ENCODE measurements at places on chromosomes 12 and 14.
A peak's percentile ranks its signal among the peaks of the same experiment; 100 is the strongest.

GRCh38 chr14:37707716-37708115 is 112.3 kb downstream of the TTC6 start:
- DNase-seq, result no peak

- DNase-seq, result no peak
These were observed 117.5 kb downstream of the UNC79 start for GRCh38 chr14:93548102-93548843.

DNA sequence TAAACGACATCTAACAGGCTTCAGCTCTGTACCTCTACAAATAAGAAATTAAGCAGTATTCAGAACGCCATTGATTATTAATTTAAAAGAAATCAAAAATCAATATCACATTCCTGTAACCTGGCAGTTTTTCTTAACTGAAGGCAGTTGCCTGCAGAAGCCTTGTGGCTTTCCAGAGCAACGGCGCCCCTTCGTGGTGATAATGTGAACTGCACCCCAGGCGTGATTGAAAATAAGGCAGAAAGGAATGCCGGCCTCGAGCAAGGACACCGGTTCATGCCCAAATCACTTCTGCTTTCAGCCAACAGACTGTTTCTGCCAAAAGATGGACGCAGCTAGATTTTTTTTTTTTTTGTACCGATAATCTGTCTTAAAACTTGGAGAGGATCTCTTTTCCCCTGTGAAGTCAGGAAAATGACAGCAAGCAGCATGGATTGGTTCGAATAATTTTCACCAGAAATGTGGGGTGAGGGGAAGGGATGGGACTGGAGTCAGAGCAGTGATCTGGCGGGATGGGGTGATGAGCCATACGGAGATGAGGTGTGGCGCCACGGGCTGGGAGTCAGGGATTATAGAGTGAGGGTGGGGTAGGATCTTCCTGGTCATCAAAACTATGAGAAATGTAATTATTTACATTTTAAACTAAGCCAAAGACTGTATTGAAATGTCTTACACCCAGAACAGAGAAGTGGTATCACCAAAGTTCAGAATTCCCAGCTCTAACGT is 473.0 kb downstream of the DPF3 start:
- DNase-seq, result peak; percentile 9

GRCh38 chr12:106080791-106081170 is 58.0 kb downstream of the NUAK1 start:
- DNase-seq, result no peak

GRCh38 chr12:116820064-116820656 is 61.1 kb downstream of the HRK start:
- DNase-seq, result no peak

- no peak for DNase-seq
These were observed 83.8 kb downstream of the SLC38A6 start for GRCh38 chr14:61064856-61065255.

DNA sequence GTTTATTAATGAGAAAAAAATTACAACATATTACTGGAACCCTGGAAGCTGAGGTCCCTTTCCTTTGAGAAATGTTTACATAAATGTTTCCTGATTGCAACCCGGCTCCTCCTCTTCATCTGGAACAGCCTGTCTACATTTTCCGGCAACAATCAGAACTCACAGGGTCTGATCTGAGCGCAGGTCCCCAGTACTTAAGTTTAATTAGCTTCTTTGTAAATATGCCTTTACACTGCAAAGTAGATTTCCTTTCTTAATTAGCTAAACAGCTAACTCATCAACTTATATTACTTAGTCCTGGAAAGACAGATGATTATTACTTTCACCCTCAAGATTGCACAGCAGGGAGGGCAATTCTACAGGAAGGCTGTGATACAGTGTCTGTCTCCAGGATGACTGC is 213.0 kb downstream of the MON2 start:
- no peak for DNase-seq

- DNase-seq, result no peak
These were observed 51.0 kb downstream of the PPM1A start for GRCh38 chr14:60300019-60300418.

DNA sequence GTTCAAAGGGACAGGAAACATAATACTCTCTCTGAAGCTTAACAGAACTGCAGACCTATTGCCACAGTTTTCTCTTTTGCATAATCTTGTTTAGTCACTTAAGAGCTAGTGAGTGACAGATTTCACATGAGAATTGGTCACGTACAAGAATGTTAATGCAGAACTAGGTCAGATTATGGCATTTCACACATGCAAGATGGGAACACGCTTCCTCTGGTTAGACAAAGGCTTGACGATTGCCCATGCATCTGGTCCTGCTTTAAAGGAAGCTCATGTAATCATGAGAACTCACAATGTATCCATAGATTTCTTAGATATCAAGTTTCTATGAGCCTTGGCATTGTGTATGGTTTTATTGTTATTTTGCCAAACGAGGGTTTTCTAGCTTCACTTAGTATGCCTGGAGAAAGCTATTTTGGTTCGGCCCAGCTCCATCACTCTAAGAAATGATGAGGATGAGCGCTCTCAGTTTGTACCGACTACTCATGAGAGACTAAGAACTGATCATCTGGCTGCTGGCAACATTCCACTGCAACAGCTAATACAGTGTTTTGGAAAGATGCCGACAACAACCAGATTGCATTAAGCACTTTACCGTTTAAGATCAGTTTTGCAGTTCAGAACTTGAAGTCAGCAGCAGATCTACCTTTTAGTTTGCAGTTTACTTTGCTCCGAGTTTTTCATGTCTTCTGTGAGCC is 380.0 kb downstream of the DIO2 start:
- peak; percentile 36 for DNase-seq

- no peak for DNase-seq
These were observed 14.1 kb downstream of the TNS2 start for GRCh38 chr12:53063708-53064612.

DNA sequence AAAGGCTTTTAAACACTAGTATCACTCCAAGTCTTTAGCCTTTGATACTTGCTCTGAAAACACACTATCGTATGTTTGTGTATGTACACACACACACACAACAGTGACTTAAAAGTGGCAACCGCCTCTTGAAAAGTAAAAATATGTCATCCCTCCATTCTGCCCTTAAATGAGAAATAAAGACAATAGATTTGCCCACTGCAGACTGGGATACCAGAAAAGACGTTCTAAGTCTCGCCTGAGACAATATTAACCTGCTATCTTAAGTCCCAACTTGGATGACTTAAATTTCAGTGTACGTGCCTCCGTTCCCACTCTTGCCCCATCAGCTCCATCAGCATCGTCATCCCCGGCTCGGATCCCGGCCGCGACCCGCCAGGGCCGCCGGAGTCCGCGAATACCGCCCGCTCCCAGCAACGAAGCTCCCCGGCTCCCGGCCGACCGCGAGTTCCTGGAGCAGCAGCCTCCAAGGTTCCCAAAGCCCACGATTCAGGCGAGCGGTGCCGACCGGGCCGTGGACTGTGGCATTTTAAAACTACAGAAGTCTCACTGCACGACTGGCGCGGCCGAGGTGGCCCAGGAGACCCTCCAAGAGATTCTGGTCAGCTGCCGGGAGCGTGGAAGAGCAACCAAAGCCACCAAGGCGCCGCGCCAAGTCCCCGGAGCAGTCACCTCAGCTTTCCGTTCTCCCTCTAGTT is 2.8 kb upstream of the ARID2 start:
- DNase-seq, result no peak

DNA sequence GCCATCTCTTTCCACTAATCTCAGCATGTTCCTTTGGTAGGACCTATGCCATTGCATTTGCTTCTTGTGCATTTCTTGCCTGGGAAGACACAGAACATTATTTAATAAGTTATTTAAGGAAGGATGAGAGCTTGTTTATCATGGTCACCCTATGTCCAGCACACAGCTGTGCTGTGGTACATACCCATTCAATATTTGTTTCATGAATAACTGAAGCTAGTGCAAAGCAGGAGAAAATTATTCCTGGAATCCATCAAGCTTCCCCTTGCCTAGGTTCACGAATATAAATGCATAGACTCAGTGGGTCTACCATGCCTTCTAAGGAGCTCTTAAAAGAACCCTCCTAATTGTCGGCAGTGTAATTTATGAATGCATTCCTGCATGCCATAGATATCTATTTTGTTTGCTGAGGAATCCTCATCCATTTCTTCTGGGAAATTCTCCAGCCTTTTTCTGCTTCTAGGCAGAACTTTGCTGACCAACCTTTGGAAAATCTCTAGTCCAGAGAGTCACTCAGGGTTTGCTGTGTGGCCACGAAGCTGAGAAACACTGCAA is 599.8 kb upstream of the TMEM132C start:
- no peak for DNase-seq

- no peak for DNase-seq
These were observed 5.2 kb downstream of the KRT84 start for GRCh38 chr12:52380271-52380694.

DNA sequence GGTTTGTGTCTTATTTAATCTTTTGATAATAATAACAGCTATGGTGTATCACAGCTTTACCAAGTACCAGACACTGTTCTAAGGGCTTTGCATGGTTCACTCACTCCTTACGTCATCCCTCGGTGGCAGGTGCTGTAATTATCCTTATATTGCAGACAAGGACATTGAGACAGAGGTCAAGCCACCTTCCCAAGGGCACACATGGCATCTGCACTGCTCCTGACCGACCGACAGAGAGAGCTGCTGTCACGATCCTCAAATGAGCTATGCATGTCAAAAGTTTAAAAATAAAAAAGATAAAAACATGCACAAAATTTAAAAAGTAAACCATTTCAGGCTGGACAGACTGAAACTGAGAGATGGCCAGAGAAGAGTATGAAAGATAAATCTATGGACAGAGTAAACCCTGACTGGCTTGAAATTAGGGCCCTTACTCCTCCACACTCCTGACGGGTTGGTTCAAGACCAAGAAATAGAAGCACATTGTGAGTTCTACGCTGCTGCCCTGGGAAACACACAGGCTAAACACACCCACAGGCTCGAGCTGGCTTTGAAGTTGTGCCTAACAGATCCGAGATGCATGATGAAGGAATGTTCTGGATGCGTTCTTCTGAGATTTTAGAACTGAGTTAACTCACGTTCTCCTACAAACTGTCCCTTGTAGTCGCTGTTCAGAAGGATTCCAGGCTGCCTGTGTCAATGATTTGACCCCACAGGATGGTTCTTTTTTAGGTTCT is 268.7 kb downstream of the ZFP36L1 start:
- DNase-seq, result no peak

DNA sequence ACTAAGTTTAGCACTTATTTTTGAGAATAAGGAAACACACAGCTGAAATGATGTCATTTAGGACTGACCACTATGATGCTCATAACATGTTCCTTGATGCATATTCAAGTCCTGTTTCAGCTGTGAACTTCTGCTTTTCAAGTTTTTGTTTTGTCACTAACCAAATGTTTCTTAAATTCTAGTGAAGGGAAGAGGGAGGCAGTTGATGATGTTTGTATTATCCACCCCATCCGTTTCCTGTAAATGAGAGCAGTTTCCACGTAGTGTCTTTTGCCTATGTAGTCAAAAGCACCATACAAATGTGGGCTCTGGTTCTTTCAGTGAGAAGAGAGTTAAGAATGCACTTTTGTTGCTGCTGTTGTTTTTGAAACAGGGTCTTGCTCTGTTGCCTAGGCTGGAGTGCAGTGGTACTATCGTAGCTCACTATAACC is 491.8 kb downstream of the PCNX1 start:
- no peak for DNase-seq

DNA sequence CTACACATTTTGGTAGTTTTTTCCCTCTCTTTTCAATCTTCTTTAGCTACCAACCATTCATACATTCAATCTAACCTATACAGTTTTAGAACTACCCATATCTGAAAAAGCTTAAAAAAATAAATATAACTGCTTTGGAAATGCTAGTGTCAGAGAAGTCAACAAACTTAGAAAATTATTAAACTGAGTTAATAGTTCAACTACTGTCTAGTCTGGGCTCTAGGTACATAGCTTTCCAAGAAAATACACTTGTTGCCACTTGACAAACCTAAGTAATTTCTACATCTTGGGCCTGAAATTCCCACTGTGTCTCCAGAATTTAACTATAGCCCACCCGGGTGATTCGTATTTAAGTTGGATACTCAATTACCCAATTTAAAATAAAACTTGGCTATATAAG is 22.1 kb downstream of the GTF2A1 start:
- DNase-seq, result no peak

DNA sequence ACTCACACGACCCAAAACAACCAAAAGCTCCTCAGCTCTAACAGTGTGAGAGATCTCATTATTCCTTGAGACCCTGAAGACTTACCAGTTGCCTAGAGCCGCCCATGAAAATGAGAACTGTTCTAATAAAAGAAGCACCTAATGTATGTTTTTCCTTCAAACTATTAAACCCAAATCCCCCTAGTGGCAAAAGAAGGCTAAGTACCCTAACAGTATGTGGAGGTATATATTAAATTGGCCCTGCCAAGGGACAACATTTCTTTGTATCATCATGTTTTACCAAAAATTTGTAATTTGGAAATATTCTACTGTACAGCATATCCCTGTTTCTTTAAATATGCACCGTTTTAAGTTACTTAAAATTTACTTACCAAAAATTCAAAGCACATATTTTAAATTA is 38.0 kb upstream of the PPFIA2 start:
- DNase-seq, result no peak

- DNase-seq, result no peak
These were observed 30.7 kb downstream of the FBRSL1 start for GRCh38 chr12:132520421-132521199.

DNA sequence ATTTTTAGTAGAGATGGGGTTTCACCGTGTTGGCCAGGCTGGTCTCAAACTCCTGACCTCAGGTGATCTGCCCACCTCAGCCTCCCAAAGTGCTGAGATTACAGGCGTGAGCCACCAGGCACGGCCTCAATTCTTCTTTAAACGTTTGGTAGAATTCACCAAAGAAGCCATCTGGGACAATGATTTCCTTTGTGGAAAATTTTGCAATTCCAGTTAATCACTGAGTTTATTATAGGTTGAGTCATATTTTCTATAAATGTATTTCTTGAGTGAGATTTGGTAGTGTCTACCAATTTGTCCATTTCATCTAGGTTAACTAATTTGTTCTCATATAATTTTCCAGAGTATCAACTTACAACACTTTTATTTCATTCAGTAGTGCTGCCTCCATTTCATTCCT is 683.9 kb upstream of the TMEM132C start:
- no peak for DNase-seq

DNA sequence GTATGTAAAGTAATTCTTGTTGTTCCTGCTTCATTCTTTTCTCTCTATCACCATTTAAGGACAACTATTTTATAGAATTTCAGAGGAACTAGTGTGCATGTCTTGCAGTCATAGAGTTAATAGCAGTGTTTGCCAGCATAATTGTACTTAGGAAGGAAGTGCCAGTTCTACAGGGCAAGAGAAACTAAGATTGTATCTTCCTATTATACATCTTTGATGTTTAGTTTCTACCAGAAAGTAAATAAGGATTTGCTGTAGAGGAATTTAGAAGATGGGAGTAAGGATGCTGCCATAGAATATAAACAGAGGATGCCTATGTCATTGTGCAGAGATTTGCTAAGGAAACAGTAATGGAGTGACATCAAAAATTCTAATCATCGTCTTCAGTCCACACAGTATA is 270.9 kb upstream of the NPAS3 start:
- no peak for DNase-seq

DNA sequence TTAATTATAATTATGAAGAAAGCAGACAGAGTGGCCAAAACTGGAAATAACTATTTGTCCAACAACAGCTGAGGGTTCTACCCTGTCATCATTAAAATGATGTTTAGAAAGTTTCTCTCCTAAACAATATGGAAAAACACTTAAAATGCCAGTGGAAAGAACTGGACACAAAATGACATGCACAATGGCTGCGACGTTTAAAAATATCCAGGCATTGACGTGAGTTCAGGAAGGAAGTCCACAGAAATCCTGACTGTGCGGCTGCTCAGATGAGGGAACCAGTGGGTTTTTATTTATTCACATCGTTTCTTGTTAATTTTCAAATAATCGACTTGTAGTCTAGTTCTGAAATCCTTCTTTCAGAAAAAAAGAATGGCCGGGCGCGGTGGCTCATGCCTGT is 58.3 kb downstream of the CCNK start:
- DNase-seq, result no peak
